ENCODE measurements at places on chromosomes 3 and 15.

- DNase-seq: no peak
These were observed 421 bp downstream of the BMF start for GRCh38 chr15:40108061-40108854.

GRCh38 chr3:70276901-70277300, 35.5 kb downstream of the MDFIC2 start:
- no peak for DNase-seq

- DNase-seq: no peak
These were observed 8.4 kb upstream of the CA12 start for GRCh38 chr15:63389902-63390670.

- no peak for DNase-seq
These were observed 43.4 kb downstream of the APBA2 start for GRCh38 chr15:28929200-28929599.

GRCh38 chr15:64975390-64975789, 14.3 kb downstream of the SPG21 start:
- no peak for DNase-seq

DNA sequence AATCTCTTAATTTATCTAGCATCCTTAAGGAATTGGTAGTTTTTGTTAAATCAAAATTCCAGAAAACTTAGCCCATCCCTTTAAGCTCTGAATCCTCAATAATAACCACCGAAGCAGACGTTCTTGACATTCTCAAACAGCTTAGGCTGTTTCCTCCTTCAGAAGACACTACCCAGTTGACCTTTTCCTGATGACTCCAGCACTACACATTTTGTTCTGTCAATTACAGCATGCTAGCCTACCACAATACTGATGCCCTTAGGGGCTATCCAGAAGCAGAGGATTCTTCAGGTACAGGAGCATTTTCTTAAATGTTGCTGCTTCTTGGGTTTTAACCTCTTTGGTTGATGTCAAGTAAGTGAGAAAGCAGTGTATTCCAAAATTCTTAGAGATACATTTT, 33.4 kb downstream of the ETV5 start:
- DNase-seq: no peak

- no peak for DNase-seq
These were observed 1220.6 kb upstream of the CADM2 start for GRCh38 chr3:83738202-83738601.

DNA sequence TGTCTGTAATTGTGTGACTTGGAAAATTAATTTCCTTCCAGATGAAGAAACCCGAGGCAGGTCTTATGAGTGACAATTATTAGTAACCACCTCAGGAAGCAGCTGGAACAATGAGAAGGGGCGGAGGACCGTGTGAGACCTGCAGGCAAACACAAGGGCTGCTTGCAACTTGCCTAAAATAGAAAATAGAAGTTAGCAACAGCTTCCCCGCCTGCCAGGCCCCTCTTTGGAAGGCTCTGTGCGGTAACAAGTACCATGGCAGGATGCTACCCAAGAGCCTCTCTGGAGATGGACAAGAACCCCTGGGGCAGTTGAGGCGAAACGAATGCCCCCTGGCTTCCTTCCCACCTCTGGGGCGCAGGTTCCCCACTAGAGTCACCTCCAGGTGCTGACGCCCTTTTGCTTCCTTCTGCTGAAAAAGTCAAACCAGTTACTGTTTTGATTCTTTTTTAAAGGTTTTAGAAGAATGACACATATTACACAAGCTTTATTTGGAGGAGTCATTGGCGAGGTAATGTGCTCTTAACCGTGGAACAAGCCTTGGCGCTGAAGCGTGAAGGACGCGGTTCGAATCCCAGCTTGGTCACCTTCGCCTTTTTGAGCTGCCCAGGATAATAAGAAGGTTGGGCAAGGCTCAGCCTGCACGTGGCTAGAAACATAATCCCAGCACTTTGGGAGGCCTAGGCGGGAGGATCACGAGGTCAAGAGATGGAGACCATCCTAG, 47.0 kb upstream of the SYNM start:
- no peak for DNase-seq

GRCh38 chr15:90071220-90071807, 31.0 kb downstream of the IDH2 start:
- peak; percentile 65 for DNase-seq

DNA sequence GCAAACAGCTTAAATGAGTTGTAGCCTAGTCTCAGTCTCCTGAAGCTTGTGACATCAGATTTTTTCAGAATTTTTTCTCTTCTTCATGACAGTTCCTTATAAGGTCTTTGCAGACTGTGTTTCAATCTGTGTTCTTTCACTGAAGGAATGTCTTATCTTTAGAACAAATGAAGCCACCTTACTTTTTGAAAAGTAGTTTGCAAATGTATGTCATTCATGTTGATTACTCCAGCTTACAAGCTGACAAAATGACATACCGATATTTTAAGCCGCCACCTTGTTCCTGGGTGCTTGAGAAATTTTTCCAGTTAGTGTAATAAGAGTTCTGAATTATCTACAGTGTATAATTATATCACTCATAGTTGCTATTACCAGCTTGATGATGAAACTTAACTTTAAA, 57.0 kb downstream of the ASTE1 start:
- DNase-seq: no peak

- DNase-seq: no peak
These were observed 2.7 kb downstream of the CCR1 start for GRCh38 chr3:46205286-46205960.

DNA sequence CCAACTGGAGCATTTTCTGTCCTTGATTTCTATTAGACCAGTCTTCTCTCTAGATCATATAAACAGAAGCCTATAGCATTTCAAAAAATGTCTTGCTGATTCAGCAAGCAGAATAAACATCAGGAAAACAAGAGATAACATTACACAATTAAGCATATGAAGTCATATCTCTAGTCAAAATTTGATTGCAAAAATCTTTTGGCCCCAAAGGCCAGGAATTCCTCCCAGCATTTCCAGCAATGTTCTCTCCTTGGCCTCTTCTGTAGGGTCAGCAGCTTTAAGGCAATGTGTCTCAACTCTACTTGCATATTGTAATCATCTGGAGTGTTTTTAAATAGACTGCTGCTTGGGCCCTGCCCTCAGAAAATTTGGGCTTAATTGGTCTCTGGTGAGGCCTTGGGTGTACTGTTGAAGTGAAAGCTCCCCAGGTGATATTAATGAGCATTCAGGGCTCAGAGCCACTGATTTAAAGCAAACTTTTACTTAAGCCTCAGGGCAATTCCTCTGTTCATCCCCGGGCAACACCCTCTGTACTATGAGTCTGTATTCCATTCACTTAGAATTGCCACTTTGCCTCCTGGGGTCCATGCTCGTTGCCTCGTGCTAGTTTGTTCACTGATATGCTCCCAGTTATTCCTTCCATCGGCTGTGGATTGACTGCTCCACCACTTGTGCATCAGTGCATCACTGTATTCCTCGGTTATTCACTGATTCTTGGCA, 1072.6 kb downstream of the ROBO2 start:
- no peak for DNase-seq

- DNase-seq: no peak
These were observed at the start of gene ALPK3 for GRCh38 chr15:84816694-84817465. Gene ALPK3 (plus strand): TSS chr15:84817356. CDS start chr15:84817453, 97 bp downstream.

DNA sequence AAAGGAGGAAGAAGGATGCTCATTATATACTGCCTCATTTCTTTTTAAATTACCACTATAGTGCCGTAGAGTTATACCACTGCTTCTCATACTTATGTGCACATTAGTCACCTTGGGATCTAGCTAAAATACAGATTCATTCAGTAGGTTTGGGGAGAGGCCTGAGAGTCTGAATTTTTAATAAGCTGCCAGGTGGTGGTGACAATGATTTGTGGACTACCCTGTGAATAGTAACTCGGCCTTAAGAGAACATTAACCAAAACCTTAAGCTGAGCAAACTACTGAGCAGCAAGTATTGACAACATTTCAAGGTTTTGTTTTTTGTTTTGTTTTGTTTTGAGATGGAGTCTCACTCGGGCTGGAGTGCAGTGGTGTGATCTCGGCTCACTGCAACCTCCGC, 19.8 kb downstream of the UBA5 start:
- DNase-seq: no peak

Data from stimulated activated CD8-positive, alpha-beta memory T cell treated with anti-CD3 and anti-CD28 coated beads, Interleukin-4, amount 100 ng/mL, for 4 hours (primary cell).